ENCODE measurements at places on chromosomes 4 and X. TPM values are rescaled to one million over a fixed set of nuclear protein-coding genes. Genes with fewer than 3 reads are reported as not detected.

- DNase-seq: no peak
Measured at GRCh38 chr4:76784237-76784636, 113.7 kb downstream of the SOWAHB start.

GRCh38 chr4:1512738-1513660, 106.8 kb upstream of the NKX1-1 start:
- no peak for DNase-seq

DNA sequence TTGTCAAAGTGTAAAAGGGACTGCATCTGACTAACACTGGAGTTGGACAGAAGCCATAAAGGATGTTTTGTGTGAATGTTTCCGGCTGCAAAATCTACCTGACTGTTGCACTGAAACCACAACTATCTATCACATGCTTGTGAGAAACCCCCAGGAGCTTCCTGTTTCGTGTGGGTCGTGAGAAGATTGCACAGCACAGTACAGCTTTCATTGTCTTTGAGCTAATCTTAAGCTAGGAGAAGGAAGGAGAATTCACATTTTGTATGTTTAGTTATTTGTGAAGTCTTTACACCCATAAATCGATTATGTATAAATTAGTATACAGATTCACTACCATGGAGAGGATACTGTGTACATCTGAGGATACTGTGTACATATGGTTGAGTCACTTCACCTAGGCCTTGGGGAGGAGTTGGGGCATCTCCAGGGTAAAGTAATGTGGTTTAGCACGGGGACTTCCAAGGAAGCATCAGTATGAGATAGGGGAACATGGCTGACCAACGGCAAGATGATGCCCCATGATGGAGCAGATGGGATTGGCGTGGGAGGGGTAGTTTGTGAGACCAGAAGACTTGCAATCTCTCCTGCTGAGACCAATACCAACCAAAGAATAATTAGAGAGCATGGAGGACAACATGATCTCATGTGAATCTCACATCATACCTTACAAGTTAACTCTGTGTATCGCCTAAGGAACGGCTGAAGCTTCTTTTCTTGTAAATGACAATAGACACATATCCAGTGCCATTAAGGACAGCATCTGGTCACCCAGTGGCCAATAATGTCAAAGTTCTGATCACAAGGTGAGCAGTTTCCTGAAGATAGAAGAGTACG, 43.1 kb upstream of the FAM9C start:
- no peak for DNase-seq

- DNase-seq: no peak
Measured at GRCh38 chr4:121041307-121042090, 30.8 kb downstream of the NDNF start.

- DNase-seq: peak; percentile 52
Measured at GRCh38 chr4:64539234-64539849, 130.1 kb upstream of the TECRL start.

DNA sequence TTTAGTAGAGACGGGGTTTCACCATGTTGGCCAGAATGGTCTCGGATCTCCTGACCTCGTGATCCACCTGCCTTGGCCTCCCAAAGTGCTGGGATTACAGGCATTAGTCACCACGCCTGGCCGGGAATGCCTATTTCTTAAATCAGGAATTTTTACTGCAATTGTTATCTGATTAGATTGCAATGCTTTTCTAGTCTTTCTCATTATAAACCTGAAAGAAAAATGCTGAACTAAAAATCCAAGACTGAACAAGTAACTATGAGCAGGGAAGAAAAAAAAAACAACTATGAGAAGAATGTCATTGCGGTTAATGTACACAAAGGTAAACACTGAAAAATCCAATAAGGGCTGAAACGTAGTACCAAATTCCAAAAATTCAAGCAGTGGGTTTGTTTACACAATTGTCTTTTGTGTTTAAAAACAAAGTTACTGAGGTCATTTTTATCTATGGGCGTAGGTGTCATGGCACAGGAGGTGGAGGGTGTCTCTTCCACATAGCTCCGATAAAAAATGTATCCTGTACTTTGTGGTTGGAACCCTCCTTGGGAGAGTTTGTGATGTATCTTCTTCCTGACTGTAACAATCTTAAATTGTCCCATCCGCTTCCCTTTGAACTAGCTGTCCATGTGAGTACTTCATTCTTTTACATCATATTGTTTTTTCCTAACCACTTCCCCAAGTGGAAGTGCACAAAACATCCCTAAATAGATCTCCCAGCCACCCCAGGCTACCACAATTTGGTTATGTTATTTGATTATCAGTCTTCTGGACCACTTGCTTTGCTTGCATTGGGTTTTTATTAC, 11.1 kb upstream of the TMEM156 start:
- no peak for DNase-seq

GRCh38 chr4:56342746-56343145, 44.5 kb downstream of the AASDH start:
- DNase-seq: no peak

The GAB1 gene
- total RNA-seq: 11.1 TPM

Data from left lobe of liver (tissue), 2 donors.